ENCODE measurements at places on chromosomes 12 and 14.

DNA sequence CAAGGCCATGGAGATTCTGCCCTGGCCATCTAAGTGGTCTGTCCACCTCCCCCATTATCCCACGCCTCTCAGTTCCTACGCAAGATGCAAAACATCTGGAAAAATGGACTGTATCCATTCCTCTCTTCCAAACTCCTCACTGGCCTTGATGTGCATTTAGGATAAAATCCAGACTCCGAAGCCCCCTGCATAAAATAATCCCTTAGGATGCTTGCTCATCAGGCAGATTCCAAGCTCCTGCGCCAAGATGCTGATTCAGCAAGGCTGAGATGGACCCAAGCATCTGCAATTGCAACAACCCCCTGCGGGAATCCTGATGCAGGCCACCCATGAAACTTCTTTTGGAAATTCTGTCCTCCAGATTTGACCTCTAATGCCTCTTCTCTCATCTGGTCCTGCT, 81.6 kb downstream of the SPRING1 start:
- no peak for DNase-seq

- no peak for DNase-seq
Observed at GRCh38 chr14:61644834-61645233, 50.5 kb upstream of the HIF1A start.

DNA sequence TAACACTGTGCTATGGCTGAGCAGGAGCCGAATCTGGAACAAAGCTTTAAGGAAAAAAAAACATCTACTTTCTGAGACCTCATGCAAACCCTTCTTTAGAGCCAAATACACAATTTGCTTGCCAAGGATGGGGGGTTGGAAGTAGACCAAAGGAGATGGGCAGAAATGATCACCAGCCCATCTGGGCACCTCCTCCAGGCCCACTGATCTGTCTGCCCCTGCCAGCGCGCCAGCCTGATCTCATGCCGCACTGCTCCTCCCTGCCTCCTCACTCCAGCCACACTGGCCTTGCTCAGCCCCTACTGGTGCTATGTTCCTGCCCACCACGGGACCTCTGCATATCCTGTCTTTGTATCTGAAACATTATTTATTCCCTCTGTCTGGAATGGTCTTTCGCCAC, 24.8 kb upstream of the RAB35 start:
- no peak for DNase-seq

GRCh38 chr14:71733210-71733883, 198.9 kb upstream of the RGS6 start:
- no peak for DNase-seq

- no peak for DNase-seq
Observed at GRCh38 chr12:107544937-107545336, 140.7 kb upstream of the PWP1 start.

DNA sequence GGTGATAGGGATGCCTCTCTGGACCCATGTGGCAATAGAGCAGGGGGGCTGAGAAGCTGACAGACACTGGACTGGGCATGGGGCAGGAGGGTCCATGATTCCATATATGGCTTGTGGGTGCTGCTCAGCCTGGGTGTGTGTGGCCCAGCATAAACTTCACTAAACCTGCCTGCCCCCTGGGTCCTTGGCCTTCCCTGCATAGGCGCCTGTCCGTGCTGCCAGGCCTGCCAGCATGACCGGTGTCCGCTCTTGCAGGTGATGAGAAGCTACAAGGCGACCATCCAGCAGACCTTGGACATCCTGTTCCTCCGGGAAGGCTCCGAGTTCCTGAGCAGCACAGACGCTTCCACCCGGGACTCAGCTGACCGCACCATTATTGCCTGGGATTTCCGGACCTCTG, 61.6 kb downstream of the BEGAIN start:
- DNase-seq = no peak

GRCh38 chr12:124726596-124727263, 136.9 kb downstream of the SCARB1 start:
- no peak for DNase-seq

- no peak for DNase-seq
Observed at GRCh38 chr12:2796187-2796666, 1.5 kb downstream of the FKBP4 start.

DNA sequence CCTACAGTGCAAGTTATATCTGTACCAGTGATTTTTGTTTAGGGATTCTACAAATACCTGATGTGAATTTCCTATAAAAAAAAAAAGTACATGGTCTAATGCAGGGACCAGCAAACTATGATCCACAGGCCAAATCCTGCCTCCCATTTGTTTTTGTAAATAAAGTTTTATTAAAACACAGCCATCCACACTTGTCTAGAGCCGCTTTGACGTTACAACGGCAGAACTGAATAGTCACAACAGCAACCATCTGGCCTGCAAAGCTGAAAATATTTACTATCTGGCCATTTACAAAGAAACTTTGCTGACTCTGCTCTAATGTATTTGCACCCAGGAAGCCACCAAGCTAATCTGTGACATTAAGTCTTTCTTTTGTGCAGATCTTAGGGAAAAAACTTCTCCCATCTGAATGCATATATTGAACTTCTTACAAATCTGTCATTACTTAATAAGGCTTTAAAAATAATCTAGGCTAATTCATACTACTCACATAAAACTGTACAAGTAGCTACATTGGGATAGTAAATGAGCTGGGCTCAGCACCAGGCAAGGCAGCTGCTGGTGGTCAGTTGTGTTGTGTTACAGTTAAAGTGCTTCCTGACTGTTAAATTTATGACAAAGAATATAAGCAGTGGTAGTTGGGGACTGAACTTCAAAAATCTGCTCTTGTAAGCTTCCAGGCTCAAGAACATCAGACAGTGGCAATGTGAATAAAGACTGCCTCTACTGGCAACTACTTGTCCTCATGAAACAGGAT, 303.3 kb downstream of the MED13L start:
- no peak for DNase-seq

- DNase-seq = no peak
Observed at GRCh38 chr12:124909831-124910560, 4.5 kb downstream of the UBC start.

DNA sequence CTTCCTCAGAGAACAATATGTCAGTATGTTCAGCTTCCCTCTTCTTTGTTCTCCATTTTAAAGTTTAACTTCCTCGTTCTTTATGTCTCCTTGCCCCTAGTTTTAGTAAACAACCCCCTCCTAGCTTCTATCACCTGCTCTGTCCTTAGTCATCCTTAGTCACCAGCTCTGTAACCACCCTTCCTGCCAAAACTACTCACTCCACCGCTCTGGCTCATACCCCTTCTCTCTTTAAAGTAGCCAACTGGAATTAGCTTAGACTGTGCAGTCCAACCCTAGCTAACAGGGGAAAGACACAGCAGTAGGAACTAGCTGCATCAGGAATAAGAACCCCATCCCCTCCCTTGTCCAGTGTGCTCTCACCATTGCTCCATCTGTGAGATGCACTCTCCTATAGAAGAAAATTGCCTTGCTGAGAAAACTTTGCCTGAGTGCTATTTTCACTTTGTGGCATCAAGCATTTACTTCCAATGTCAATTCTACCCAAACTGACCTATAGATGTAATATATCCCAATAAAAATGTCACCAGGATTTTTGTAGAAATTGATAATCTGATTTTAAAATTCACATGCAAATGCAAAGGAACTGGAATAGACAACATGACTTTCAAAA, 603.2 kb downstream of the C12orf50 start:
- DNase-seq = no peak

DNA sequence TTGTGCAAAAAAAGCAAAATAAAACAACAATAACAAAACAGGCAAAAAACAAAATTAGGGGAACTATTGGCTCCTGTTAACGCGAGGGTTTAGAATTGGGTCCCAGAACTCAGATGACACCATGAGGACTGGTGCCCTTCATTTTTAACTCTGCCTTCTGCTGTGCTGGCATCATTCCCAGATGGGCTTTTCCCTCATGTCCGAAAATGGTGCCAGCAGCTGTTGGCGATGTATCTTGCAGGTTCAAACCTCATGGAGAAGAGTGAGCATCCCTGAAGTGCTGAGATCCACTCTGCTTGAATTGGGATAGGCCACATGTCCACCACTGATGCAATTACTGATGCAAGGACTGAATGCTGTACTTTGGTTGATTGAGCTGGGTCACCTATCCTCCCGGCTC, 61.1 kb downstream of the MYRFL start:
- DNase-seq = no peak

- no peak for DNase-seq
Observed at GRCh38 chr12:118398940-118399339, 22.6 kb downstream of the SUDS3 start.

DNA sequence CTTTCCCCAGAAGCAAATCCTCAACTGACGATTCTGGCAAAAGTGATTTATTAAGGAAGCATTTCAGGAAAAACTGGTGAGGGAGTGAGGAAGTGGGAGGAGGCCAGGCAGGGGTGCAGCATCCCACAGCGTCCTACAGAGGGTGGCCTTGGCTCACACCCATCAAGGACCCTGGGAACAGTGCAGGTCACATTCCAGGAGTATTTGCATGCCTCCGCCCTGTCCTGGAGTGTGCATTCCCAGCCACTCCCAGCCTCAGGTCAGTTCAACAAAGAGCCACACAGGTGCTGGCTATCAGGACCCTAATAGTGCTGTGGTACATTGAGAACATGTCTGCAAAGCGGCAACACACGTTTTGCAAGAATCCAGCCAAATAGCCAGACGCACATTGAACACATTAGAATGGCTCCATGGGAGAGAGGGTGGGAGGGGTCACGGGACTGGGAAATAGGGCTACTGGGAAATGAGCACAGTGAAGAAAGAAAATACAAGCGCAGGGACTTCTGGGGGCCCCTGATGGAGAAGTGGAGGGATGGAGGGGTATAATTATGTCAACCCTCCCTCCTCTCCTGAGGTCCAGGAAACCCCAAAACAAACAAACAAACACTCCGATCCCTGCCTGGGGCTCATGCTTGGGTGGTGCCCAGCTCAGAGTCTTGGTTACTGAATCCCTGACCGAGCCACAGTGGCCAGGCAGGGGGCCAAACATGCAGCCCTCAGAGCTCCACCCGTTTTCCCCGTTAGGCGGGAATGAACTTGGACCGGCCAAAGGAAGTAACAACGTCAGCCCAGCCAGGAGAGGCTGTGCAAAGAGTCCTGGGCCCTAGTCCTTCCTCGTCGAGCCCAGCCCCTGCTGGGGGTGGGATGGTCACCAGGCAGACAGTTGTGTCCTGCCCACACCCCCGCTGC, 36.5 kb downstream of the CMKLR1 start:
- DNase-seq = no peak

DNA sequence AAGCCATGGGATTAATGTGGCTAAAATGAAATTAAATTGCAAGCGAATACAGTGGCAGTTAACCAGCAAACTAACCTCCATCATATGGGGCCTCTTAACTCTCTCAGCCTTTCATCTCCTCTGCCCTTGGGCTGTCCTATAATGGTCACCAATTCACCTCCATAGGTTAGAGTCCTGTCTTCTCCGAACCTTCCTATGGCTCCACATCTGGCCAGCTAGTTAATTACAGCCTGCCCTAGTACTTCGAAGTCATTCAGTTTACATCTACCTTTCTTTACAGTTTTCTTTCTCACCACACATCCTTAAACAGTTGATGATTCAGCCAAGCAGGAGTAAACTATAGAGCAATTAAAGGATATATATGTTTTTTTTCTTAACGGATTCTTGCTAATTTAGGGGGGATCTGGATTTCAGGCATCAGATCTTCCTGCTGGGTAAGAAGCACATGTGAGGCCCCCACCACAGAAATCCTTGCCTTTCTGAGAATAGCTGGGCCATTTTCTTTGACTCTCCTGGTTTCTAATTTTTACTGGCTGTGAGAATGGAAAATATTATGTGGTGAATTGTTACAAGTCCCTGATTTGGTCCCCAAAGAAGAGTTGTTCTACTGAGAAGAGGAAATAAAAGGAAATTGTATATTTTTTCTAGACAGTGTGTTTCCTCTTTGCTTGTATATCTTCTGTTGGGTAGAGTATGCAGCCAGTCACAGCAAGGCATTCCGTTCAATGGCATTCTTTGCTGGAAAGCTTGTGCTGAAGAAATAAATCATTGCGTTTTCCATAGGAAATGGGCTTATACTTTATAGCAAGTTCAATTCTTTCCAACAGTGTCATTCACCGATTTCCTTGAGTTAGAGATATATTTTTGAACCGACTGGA, 16.7 kb downstream of the HMGA2 start:
- no peak for DNase-seq

Data from MM.1S (cell line).